ENCODE measurements at places on chromosomes 3 and 15.

GRCh38 chr3:124621498-124621897, 108.8 kb upstream of the UMPS start:
- no peak for DNase-seq

- no peak for DNase-seq
Observed at GRCh38 chr15:57388464-57388863, 12.2 kb downstream of the CGNL1 start.

DNA sequence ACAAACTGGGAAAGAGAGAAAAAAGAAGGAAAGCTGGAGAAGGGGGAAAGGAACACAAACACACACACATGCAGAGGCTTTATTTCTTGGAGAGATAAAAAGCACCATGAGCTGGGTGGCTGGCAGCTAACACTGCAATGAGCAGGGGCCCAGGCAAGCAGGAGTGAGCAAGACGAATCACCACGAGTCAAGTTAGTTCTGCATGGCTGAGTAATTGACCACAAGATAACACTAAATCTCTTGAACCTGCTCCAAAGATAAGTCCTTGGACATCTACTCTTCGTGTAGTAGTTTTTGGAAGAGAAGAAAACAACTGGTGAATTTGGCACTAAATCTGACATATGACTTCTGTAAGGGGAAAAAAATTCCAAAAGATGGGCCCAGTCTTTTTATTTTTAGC, 100.9 kb downstream of the MYO5A start:
- DNase-seq, result peak; percentile 56

GRCh38 chr3:29971895-29972294, 634.5 kb upstream of the TGFBR2 start:
- no peak for DNase-seq

DNA sequence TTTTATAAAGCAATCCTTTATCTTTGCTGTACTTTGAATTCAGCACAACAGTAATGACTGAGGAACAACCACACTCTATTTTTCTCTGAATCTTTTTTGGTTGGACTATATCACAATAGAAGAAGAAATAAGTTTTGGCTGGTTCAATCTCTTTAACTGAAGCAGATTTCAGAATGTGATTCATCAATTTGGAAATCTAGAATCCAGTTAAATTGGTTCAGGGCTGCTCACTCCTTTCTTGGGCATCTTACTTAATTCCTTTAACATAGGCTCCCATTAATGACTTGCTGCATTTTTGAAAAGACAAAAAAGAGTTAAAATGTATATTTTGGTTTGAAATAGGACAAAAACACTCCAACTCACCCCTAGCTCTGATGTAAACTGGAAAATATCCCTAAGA, 688.3 kb upstream of the NECTIN3 start:
- no peak for DNase-seq

DNA sequence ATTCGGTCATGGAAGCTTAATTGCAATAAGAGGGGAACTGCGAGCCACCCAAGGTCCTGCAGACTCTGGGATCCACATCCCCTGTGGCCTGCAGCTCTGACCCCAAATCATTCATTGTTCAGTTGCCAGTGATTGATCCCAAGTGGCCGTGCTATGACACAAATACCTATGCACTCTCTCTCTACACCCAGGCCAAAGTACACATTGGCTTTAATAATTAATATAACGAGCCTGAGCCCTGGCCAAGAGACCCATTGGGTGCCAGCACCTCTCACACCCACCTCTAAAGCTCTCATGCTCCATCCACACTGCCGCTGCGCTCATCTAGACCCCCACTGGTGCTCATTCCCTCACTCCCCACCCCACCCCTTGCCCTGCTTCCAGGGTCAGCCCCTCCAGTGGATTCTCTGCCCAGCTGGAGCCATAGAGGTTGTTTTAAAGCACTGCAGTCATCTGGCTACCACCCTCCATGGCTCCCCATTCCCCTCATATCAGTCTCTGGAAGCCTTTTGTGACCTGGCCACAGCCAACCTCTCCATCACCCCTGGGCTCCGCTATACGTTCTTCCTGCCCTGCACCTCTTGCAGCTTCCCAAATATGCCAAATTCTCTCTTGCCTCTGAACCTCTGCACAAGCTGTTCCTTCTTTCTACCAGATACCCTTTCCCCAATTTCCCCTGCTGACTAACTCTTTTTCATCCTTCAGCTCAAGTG, 37.7 kb upstream of the SLC6A6 start:
- DNase-seq, result no peak

GRCh38 chr15:96889734-96890480, 559.4 kb downstream of the NR2F2 start:
- no peak for DNase-seq

DNA sequence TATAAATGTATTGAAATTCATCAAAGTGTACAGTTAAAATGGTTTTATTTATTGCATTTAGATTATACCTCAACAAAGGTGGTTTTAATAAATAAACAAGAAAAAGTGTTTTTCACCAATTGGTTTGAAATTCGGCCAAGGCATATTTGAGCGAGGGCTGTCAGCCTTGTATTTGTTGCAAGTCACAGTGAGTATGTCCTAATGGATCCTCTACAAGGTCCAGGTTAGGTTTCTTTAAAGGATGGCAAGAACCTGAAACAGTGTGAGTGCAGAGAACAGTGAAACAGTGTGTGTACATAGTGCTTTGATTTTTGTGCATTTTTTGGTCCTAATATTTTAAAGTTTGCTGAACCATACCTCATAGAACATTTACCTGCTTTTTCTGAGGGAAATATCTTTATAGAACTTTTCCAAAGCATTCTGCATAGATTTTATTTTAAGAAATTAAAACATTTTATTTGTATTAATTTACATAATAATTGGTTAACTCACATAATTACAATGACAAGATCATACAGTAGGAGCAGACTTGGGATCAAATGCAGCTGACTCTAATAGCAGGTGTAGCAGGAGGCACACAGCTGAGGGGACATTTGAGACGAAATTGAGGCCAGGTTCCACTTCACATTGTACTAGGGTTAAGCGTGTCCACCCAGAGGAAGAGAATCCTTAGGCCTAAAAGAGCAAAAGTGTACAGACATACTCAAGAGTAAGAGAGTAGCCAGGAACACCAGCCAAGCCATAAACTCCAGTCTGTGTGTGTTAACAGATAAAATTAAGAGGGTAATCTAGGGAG, 428.8 kb upstream of the TPRG1 start:
- no peak for DNase-seq

GRCh38 chr3:128502712-128503111, 9.7 kb upstream of the GATA2 start:
- DNase-seq, result no peak
